CD4-positive, alpha-beta T cell treated with Interleukin-21 for 1 hour (primary cell): ENCODE measurements at places on chromosomes 2 and 18.

- DNase-seq: no peak
Observed at GRCh38 chr2:171741189-171741588, 53.9 kb downstream of the DYNC1I2 start.

- no peak for DNase-seq
Observed at GRCh38 chr18:74500372-74500771, 4.2 kb downstream of the CNDP2 start.

DNA sequence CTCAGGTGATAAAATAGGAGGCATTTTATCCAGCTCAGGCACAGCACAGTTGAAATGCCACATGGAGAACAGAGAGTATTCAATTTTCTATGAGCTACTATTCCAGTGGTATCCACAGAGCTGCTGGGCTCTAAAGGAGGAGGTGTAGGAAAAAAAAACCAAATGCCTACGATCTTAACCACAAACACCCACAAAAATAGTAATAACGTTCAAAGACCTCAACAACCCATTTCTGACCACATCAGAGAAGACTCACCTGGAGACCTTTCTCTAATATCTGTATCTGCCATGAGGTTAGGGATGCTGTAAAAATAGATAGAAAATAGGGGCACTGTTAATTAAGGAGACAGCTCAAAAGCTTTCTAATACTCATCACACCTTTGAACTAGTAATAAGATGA, 294.6 kb upstream of the PARD3B start:
- DNase-seq: no peak

DNA sequence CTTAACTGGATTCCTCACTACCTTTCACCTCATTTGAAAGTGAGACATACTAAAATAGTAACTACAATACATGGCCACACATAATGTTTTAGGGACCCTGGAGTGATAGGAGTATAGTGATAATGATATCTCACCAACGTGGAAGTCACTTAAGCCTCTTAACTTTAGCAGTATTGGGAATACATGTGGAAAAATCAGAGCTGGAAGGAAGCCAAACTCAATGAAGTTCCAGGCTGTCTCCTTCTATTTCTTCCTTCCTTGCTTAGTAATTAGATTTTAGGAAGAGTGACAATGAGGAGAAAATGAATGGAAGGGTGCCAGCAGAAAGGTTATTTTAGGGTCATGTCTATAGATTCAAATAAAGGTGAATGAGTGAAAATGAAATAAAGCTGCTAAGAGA, 387.3 kb downstream of the PLCL1 start:
- no peak for DNase-seq
